ENCODE measurements at places on chromosomes 13 and 19.

GRCh38 chr19:4292515-4292914 is 9.7 kb downstream of the TMIGD2 start:
- DNase-seq = no peak

DNA sequence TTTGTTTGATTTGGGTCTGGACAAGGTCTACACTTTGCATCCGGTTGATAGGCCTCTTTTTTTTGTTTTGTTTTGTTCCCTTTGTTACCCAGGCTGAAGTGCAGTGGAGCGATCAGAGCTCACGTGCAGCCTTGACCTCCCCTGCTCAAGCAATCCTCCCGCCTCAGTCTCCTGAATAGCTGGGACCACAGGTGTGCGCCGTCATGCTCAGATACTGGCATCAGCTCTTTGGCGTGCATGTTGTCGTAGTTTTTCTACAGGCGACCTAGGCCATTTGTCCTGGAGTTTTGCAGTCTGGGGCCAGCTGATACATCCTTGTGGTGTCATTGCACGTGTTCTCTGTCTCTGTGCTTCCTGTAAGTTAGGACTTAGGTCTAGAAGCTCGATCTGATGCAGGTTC is 16.3 kb downstream of the PAK4 start:
- no peak for DNase-seq

- DNase-seq = no peak
Measured at GRCh38 chr13:79541426-79542049, 60.6 kb downstream of the NDFIP2 start.

- DNase-seq = no peak
Measured at GRCh38 chr19:7701654-7702457, at the start of gene FCER2. FCER2 (minus strand) TSS chr19:7702131; CDS start chr19:7699760, 2,371 bp downstream.

- no peak for DNase-seq
Measured at GRCh38 chr13:26185720-26186117, 36.4 kb downstream of the RNF6 start.

DNA sequence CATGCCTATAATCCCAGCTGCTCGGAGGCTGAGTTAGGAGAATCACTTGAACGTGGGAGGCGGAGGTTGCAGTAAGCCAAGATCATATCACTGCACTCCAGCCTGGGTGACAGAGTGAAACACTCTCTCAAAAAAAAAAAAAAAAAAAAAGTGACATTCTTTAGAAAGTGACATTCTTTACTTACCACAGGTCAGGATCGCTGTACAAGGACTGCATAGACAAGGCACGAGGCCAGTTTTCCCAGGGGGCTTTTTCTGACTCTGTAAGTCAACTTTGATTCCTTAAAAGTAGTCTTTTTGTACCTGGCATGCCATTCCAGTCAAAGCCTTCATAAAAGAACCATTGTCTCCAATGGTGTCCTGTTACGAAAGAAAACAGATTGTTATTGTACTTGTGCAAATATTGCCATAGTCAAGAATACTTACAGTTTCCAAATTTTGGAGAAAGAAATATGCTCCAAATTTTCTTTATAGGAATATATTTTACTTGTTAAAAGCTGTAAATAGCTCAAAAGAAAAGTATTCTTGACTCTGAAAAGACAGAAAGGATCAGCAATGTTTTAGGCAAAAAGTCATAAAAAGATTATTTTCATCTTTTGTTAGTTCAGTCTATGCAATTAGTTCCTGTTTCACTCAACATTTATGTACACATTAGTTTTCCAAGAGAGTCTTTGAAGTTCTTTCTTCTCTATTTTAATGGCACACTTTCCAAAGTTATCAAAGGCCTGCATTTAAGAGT is 39.3 kb downstream of the CEACAM1 start:
- no peak for DNase-seq

GRCh38 chr19:12984143-12984627 is 11.1 kb upstream of the NFIX start:
- no peak for DNase-seq

DNA sequence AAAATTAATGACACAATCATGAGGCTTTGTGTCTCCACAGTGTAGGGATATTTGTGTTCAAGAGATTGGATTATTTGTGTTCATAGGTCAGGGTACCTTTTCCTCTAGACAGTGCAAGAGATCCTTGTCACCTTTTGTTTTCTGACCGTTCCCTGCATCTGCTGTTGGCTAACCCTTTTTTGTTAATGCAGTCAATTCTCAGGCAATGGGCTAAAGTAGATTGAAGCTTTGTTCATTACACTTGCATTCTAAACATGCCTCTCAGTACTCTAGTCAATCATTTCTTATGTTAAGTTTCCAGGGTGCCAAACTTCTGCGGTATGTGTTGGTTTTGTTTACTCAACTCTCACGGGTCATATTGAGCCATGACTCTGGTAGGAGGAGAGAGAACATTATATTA is 1.8 kb upstream of the MED4 start:
- no peak for DNase-seq

- DNase-seq = no peak
Measured at GRCh38 chr19:47998800-47999199, 4.4 kb downstream of the ELSPBP1 start.

- DNase-seq = no peak
Measured at GRCh38 chr13:32354040-32354439, 38.7 kb downstream of the BRCA2 start.

- no peak for DNase-seq
Measured at GRCh38 chr13:78402708-78403400, 200.5 kb downstream of the POU4F1 start.

DNA sequence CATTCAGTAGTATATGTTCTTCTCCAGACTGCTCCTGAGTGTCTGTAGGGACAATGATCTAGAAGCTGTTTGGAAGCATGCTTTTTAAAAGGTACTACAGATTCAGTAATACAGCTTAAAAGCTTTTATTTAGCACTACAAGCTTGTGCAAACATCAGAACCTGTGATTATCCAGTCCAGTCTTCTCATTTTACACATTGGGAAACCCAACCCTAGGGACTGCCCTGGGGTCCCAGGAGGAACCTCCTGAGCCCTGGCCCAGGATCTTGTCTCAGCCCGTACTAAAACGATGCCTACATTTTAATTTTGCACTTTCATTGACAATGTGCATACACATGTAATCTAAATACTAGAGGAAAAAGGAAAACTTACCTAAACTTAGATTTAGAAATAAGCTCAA is 12.5 kb downstream of the DOCK9 start:
- no peak for DNase-seq

GRCh38 chr19:42010245-42011126 is 16.5 kb upstream of the ATP1A3 start:
- DNase-seq = no peak

GRCh38 chr19:31306006-31306753 is 43.1 kb downstream of the TSHZ3 start:
- no peak for DNase-seq

- DNase-seq = no peak
Measured at GRCh38 chr19:50858886-50859285, 4.2 kb downstream of the KLK3 start.

GRCh38 chr13:42307461-42307860 is 35.5 kb downstream of the AKAP11 start:
- DNase-seq = no peak

DNA sequence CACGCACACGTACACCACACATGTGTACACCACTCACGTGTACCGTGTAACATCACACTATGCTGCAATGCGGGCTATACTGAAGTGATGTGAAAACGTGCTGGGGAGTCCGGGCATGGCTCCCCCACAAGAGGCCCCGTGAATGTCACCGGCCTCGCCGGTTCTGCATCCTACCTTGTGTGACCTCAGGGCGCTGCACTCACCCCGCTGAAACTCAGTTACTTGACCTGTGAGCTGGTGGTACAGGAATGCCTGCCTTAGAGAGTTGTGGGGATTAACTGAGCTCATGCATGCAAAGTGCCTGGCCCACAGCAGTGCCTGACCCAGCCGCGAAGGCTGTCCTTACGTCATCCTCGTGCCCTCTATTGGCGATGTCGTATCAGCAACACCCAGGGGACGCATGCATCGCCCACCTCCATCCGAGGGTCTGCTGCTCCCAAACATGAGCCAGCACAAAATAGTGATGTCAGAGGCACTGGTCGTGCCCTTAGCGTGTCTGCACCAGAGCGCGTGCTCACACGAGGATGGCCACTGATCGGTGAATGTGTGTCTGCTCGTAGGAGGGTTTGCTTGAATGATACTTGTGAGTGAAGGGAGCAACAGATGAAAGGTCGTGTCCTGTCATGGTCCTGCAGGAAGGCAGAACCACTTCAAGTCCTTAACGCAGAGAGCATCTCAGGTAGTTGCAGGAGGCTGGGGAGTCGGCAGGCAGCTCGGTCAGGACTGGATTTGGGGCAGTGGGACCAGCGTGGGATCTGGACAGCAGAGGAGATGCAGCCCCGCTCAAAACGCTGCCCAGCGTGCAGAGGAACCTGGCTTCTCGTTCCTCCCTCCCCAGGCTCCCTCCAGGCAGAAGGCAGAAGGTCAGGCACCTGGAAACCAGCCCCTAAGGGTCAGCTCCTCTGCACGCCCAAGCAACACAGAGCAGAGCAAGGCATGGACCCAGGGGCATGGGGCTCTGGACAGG is 126.2 kb upstream of the SPACA7 start:
- DNase-seq = no peak

GRCh38 chr19:38528213-38528755 is 89.5 kb downstream of the MAP4K1 start:
- no peak for DNase-seq

GRCh38 chr19:35246466-35247092 is 2.2 kb upstream of the LSR start:
- DNase-seq = no peak

DNA sequence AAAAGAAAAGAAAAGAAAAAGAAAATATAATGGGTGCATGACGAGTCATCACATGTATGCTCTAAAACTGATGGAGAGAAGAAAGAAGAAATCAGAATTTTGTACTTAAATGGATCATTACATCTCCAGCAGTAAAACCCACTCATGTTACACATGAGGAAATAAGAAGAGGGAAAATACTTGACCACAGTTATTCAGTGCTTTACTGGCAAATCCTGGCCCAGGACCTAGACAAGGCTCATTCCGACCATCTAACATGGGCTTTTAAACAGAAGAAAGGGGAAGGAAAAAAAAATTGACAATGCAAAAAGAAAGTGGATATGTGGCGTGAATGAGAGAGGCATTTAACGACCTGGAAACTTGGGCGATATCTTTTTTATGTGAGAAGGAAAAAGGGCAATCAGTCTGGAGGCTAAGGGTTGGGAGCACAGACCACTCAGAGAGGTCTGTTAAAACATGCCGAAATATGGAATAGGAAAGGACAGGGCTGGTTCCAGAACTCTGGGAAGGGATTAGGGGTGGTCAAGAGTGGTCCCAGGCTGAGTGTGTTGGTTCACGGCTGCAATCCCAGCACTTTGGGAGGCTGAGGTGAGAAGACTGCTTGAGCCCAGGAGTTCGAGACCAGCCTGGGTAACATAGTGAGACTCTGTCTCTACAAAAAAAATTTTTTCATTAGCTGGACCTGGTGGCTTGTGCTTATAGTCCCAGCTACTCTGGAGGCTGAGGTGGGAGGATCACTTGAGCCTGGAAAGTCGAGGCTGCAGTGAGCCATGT is 1.6 kb downstream of the SIGLECL1 start:
- no peak for DNase-seq

DNA sequence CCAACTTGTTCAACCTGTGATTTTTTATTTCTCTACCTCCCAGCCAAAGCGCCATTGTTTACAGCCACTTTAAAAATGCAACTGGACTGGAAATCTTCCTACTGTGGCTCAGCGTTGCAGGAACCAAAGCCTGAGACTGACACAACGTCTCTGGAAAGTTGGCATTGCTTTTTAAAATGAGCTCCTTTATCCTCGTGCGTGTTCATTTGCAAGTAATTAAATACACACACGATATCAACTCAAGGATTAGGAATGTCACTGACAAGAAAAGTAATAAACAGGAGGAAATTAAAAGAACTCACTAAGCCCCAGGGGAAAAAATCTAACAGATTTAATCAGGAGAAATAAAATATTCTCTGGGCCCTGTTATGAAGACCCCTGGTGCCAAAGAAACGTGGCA is 184.6 kb upstream of the IRS2 start:
- no peak for DNase-seq

GRCh38 chr13:38147050-38147449 is 202.6 kb upstream of the UFM1 start:
- no peak for DNase-seq

DNA sequence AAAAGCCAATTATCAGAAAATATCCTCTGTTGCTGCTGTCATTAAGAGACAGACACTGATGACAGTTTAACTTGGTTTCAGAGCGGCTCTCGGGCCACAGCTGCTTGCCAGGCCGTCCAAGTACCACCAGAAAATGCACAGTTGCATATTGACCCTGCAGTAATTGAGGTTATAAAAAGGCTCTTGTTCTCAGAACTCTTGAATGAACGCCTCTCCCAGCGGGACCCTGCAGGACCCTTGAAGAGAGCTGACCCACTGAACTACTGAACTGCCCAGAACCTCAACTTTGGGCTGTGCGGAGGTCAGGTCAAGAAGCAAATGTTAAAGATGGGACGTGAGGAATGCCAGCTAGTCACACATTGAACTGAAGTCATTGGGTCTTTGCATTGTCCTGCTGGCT is 1559.0 kb upstream of the SLC10A2 start:
- no peak for DNase-seq

DNA sequence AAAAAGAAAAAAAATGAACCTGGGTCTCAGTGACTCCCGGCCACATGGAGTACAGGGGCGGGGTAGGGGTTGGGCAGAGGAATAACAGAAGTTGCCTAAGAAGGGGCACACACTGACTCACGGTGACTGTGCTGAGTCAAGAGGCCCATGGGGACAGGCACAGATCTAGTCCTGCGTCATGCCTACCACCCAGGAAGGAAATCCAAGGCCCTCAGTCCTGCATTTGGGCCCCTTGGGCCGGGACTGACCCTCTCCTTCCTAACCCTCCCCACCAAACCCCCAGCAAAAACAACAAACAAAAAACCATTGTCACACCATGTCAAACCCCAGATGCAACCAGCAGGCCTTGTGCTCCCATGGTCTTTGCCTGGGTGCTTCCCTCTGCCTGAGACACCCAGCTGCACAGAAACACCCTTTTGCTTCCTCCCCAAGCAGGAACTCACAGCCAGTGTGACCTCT is 9.6 kb upstream of the NOTCH3 start:
- DNase-seq = no peak

GRCh38 chr13:112958127-112958989 is 10.7 kb upstream of the MCF2L start:
- no peak for DNase-seq

- no peak for DNase-seq
Measured at GRCh38 chr13:71517004-71517403, 350.0 kb downstream of the DACH1 start.

DNA sequence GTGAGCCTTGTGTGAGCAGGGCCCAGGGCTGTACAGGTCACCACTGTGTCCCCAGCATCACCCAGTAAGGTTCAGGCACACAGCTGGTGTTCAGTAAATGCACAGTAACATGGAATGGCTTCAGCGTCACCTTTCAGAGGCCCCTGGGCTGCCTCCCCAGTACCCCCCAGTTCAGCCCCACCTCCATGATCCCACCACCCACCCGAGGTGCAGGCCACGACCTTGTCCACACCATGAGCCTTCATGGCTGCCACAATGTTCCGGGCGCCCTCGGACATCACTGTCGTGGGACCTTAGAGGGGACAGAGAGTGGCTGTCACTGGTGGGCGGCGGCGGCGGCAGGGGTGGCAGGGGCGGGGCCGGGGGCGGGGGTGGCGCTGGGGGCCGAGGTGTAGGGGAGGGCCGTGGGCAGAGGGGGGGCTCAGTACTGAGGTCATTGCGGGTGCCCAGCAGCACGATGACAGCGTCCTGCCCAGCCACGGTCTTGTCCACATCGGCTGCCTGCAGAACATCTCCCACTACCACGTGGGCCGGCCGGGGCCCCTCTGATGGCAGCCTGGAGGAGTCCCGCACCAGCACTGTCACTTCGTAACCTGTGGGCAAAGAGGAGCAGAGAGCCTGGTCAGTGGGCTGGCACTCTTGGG is 7.5 kb downstream of the BLVRB start:
- DNase-seq = no peak

- no peak for DNase-seq
Measured at GRCh38 chr13:103883698-103884097, 817.5 kb upstream of the SLC10A2 start.

All from stimulated activated CD4-positive, alpha-beta T cell treated with anti-CD3 and anti-CD28 coated beads, Interleukin-12 subunit alpha, Interleukin-12 subunit beta, amount 100 ng/mL, for 24 hours (primary cell).